ENCODE measurements at places on chromosomes 2 and 18.
A peak's percentile ranks its signal among the peaks of the same experiment; 100 is the strongest.

- no peak for DNase-seq
Observed at GRCh38 chr2:29789911-29790485, 131.4 kb downstream of the ALK start.

GRCh38 chr2:223870840-223871611 is 33.6 kb upstream of the AP1S3 start:
- peak; percentile 33 for DNase-seq

DNA sequence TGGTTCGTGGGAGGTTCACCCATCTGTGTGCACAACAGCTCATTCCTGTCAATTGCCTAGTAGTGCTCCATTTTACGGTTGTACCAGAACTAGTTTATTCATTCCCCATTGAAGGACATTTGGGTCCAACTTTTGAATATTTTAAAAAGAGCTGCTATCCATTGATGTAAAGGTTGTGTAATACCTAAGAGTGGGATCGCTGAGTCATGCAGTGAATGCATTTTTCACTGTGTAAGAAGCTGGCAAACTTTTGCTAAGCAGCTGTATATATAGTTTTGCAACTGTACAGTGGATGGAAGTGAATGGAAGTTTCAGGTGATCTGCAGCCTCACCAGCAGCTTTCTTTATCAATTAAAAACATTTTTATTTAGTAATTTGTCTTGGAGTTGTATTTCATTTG is 104.5 kb downstream of the DCDC2C start:
- DNase-seq = peak; percentile 27

- DNase-seq = peak; percentile 73
Observed at GRCh38 chr2:30147715-30148610, 1.2 kb downstream of the YPEL5 start.

DNA sequence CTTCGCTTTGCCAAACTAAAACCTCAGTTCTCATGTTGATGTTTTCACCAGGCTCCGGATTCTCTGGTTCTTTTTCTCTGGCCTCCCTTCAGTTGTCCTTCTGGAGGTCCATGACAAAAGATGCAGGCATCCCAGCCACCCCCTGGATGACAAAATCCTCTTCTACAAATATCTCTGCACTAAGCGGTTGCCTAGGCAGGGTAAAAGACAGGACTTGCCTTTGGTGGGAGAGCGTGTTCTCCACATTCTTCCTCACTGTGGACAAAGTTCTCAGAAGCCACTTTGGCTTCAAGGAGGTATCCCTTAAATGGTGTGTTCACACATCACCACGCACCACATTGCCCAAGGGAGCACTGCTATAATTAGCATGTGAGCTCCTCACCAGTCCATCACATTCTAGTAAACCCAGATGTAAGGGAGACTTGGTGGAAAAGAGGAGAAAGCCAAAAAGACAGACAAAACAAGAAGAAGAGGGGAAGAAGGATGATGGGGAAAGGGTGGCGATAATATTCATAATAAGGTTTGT is 23.6 kb upstream of the MRPL33 start:
- no peak for DNase-seq

GRCh38 chr2:227280895-227281294 is 44.2 kb upstream of the MFF start:
- DNase-seq = peak; percentile 6

DNA sequence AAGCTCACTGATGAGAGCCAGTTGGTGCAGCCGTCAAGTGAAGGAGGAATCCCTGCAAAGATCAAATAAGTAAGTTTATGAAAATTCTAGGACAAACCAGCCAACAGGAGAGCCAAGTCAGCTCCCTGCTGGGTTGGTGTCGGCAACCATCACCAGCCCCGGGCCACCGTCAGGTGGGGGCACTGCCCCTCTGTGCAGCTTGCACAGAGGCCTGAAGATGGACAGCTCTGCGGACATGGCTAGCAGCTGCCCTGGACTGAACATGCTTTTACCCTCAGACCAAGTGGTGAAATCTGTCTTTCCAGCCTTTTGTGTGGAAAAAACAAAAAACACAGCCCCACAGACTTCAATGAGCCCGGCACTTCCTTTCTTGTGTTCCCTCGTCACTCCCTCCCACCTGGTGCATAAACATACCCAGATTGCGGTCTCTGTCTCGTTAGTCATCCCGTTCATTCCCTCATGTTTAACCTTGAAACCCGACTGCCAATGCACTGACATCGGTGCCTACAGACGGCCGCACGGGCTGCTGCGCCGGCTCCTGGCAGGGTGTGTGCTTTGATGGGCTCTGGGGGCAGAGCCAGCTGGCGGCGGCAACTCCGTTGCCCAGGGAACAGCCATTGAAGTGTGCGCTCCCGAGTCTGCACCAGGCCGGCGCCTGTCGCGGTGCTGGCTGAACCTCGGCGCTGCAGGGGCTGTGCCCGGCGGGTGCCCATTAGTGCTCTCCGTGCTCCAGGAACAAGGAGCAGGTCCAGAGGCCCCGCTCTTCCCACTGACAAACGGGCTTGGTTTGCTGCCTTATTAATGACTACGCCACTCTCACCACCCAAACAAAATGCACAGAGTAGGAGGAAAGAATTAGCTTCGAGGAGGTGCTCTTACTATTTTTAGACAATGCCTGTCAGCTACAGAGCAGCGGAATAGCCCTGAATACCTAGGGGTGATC is 95.3 kb downstream of the EIPR1 start:
- DNase-seq = no peak

DNA sequence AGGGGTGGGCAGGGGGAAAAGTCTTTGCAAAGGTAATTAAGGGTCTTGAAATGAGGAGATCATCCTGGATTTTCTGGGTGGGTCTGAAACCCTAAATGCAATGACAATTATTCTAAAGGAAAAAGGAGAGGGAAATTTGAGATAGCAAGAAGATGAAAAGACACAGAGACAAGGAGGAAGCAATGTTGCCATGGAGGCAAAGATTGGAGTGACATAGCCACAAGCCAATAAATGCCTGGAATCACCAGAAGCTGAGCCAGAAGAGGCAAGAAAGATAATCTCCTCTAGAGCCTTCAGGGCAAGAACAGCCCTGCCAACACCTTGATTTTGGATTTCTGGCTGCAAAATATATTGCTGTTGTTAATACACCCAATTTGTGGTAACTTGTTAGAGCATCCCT is 1246.3 kb upstream of the PIK3C3 start:
- peak; percentile 5 for DNase-seq

DNA sequence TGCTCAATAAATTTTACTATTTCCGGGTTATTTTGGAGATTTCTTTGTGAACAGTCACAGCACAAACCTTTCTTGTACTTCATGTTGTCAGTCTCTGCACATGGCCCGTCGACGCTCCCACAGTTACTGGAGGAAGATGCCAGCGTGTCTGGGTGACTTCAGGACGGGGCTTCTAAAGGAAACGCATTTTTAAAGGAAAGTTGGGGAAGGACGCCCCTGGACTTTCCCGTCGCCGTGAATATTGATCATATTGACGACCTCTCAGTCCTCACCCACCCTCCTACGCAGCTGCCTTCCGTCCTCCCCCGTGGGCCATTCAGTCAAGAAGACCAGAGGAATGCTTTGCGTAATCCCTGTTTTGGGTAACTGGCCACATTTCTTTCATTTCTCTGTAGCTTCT is 71.1 kb upstream of the SNTG2 start:
- no peak for DNase-seq

GRCh38 chr2:181235683-181236459 is 221.3 kb upstream of the ITGA4 start:
- DNase-seq = no peak

DNA sequence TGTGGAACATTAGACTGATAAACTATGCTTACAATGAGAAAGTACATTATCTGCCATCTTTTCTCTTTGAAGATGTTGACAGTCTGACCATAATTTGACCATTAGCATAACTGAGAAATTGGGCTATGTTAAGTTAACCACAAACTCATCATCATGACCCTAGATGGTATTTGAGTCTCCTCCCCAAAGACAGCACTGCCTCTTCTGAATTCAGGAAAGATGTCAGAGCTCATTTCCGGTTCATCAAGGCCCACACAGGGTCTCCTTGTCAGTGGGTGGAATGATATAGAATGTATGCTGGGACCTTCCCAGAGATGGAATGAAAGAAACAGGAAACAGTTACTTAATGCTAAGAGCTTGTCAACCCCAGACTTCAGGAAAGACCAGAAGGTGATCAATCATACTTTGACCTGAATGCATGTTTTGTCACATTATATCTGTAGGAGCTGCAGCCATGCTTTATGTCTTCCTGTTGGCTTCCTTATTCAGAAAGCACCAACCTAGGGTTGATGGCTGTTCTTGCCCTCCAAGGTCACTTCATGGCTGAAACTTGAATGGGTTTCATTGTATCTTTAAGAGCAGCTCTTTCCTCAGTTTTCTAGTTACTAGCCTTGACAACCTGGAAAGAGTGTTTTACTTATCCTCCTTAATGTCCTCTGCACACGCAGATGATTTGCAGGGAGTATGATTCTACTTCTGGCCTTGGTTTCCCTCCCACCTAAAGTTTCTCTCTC is 99.1 kb upstream of the NEUROD1 start:
- peak; percentile 47 for DNase-seq

- no peak for DNase-seq
Observed at GRCh38 chr2:216701544-216701943, 6.2 kb upstream of the IGFBP5 start.

GRCh38 chr2:231068525-231069222 is 12.0 kb downstream of the PSMD1 start:
- peak; percentile 19 for DNase-seq

DNA sequence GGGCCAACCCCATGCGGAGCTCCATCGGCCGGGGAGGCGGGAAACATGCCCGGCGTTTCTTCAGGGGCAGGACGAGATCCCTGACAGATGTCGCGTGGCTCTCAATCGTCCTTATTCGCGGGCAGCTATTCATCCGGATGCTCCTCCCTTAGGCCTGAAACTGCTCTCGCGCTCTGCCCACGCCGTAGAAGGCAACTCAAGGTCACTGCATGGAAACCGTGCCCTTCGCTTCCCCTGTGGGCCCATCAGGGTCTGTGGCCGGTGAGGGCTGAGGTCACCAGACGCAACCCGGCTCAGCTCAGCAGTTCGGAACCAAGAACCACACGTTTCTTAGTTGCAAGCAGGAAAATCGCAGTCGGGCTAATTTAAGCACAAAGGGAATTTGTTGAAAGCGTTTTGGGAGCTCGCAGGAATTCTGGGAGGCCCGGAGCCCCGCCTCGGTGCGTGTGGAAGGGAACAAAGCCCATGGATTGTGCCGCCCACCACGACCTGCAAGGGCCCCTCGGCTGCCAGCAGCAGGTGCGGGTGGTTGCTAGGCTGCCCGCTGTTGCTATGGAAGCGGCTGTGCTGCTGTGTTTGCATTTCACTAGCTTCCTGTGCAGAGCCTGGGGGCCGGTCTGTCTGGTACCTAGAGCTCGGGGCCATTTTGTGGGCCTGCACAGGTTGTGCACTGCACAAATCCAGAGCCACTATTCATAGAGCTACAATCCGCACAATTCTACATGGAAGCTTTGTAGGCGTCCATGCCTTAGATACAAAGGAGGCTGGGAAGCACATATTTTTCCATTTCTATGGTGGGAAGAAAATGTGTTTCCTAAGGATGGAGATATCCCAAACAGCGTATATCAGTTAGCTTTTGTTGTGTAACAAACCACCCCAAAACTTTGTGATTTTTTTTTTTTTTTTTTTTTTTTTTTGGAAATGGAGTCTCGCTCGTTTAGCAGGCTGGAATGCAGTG is 6.0 kb upstream of the ALLC start:
- peak; percentile 43 for DNase-seq

- no peak for DNase-seq
Observed at GRCh38 chr18:32707147-32707546, 65.7 kb downstream of the KLHL14 start.

DNA sequence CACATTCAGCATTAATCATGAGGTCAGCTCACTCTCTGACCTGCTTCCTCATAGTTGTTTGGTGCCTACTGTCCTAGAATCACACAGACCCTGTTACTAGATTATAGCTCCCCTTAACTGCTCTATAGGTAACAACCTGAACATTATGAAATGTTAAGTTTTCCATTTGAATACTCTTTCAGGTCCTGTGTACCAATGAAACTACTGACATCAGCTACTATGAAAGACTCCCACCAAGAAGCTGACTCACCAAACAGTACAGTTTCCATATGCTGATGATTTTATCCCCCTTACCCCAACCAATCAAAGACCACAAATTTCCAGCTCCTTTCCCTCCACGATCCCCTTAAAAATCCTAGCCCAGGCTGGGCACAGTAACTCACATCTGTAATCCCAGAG is 56.3 kb downstream of the SRBD1 start:
- DNase-seq = peak; percentile 35

GRCh38 chr2:201448701-201449100 is 2.6 kb downstream of the TRAK2 start:
- no peak for DNase-seq

DNA sequence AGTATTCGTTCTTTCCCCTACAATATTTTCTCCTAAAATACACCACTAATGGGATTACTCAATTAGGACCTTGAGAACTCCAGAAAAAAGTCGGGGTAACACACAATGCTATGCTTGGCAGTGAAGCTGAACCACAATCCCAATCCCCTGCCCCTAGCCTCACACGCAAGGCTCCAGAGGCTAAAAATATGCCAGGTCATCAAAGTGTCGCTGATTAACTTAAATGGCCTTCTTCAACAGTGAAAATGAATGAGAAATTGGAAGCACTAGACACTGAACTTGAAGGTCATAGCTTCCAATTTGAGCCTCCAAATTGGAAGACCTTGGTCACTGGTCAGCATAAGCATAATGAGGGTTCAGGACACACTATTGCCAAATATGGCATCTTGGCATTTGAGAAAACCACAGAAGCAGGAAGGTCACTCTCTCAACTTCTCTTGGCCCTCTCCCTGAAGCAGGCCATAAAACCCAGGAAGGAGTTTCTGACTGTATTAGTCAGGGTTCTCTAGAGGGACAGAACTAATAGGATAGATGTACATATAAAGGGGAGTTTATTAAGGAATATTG is 86.0 kb upstream of the SATB2 start:
- no peak for DNase-seq

DNA sequence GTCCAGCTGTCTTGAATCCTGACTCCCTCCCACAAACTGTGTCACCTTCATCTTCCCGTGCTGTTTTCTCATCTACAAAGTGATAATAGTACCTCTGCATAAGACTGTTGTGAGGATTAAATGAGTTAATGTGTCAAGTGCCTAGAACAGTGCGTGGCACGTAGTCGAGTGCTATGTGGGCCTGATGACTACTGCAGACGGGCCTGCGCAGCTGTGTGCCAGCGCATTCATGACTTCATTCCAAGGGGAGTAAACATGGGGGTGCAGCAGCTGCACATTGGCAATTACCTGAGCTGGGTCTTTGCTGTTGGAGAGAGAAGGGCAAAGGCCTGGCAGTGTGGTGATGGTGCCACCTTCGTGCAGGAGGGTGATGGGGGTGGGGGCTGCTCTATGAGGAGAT is 5.0 kb downstream of the TEX44 start:
- DNase-seq = no peak

DNA sequence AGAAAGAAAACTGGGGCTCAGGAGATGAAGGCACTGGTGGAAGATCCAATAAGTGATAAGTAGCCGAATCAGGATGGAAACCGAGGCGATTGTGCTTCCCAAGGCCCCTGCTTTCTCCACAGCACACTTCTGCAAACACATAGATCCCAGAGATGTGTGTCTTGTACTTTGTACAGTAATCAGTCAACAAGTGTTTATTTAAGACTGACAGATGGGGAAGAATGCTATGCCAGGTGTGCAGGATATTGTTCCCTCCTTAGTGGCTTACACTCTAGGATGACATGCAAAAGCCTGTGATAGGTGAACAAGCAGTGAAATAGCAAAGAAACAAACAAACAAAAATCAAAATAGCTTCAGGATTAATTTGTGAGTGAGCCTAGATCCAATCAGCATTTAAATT is 116.6 kb downstream of the ACTR3 start:
- no peak for DNase-seq

Data from cardiac fibroblast (primary cell).